ENCODE measurements at places on chromosomes 5 and 9.

DNA sequence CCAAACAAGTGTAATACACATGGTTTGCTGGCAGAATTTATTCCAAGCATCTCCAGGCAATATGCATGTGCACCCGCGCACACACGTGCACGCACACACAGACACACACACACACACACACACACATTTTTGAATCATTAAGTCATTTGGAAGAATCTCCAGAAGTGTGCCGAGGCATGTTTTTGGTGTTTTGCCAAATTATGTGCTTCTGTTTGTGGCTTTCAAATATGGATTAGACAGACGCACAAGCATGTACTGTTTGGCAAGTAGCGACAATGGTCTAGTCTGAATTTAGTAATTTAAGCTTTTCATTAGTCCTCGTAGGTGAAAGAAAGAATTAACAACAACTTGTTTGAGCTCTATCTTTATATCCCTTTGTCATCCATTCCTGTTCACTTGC is 36.7 kb downstream of the NFIB start:
- DNase-seq: no peak

- DNase-seq: no peak
Observed at GRCh38 chr9:118976160-118976559, 393.1 kb downstream of the BRINP1 start.

DNA sequence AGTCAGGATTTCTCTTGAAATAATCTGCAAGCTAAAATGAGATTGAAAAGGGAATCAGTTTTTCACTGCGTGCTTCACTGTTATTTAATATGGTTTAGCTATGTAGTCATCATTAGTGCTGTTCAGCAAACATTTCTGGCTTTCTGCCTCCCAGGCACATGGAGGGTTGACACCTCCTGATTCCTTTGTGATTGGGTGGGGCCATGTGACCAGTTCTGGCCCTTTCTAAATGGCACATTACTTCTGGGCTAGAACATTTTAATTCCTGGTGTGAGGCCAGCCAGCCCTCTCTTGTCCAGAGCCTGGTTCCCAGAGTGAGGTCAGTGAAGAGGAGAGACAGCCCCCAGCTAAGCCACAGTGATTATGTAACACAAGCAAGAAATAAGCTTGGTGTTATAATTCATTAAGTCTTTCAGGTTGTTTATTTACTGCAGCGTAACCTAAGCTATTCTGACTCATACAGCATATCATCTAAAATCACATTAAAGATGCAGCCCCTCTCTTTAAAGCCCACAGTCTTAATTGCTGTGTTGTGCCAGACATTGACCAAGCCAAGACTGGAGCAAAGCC is 17.4 kb upstream of the ARSI start:
- peak; percentile 47 for DNase-seq

GRCh38 chr5:81575924-81576323 is 175.0 kb downstream of the SSBP2 start:
- DNase-seq: no peak

GRCh38 chr9:35882996-35883395 is 12.8 kb upstream of the OR13J1 start:
- no peak for DNase-seq

DNA sequence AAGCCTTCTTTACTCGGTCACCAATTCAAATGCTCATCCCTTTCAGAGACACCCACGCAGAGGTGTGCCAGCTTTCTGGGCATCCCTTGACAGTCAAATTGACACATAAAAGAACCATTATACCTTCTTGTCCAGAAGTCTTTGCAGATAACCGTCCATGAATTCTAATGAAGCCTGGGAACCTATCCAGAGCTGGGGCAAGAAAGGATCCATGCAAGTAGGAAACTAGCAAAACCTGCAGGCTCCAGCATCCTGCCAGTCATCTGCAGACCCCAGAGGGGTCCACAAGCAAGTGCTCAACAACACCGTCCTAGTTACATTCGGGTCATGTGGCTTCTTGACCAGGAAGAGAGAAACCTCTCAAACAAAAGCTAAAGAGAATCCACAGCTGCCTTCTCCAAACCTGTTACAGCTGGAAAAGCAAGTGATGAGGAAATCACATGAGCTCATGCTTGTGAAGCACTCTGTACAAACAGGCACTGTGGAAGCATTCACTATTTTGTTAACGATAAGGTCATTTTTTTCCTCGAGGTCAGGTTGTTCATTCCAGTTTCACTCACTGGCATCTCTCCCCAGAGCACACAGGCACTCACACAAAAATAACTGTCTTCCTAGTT is 80.2 kb upstream of the DMRT1 start:
- no peak for DNase-seq

DNA sequence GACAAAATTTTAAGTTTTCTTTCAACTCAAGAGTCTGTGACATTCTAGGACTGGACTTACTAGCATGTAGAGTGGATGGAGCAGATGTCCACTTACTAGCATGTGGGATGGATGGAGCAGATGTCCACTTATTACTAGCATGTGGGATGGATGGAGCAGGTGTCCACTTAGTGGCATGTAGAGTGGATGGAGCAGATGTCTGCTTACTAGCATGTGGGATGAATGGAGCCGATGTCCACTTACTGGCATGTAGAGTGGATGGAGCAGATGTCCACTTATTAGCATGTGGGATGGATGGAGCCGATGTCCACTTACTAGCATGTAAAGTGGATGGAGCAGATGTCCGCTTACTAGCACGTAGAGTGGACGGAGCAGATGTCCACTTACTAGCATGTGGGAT is 2.4 kb downstream of the SLC36A1 start:
- DNase-seq: no peak

GRCh38 chr9:134751622-134752021 is 110.0 kb downstream of the COL5A1 start:
- no peak for DNase-seq

DNA sequence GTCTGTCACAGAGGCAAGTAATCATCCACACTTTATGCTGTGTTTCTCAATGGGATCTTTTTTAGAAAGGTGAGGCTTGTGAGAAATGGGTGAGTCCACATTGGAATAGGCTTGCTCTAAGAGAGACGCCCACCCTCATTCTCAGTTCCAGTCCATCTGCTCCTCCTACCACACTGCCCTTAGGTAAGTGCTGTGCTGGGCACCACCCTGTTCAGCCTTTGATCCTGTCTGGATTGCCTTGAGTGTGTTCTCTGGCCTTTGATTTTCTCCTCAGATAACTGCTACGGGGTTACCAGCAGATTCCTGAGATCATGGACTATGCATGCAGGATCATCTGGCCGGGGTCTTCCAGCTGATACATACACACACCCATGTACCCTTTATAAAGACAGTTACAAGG is 328.6 kb downstream of the KDM4C start:
- DNase-seq: no peak

GRCh38 chr5:89267788-89268187 is 384.8 kb upstream of the MEF2C start:
- DNase-seq: no peak

DNA sequence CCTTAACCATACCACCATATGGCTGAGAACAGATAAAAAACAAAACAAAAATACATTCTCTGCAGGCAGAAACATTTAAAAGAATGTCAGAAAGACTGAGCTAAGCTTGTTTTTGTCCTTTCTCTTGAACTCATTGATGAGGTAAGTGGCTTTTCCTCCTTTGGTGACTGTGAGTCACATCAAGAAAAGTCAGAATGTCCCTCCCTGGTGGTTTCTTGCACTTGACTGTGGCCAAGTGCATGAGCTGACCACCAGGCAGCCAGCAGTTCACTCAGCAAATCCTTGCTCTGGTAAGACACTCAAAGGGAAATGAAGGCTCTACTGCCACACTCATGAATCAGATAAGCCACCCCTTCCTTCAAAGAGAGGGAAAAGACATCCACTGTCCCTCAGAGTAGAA is 970.9 kb downstream of the TAF11L14 start:
- no peak for DNase-seq

- DNase-seq: no peak
Observed at GRCh38 chr5:76174101-76174500, 90.9 kb downstream of the SV2C start.

GRCh38 chr5:74199005-74199404 is 441.5 kb downstream of the ENC1 start:
- no peak for DNase-seq

DNA sequence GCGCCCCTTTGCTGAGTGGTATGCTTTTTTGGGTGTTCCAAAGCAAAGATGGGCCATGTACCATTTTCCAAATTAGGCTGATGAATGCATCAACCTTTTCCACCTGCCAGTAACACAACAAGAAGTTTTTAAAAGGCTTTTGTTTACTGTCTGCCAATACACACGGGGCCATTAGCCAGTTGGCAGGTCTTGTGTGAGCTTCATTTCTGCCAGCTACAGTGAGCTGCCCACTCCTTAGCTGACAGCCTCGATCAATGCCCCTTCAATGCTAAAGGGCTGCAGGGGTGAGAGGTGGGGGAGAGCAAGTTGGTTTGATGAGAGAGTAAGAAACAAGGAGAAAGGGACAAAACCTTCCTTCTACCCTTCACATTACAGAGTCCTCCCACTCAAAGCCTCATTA is 128.7 kb downstream of the C5orf15 start:
- DNase-seq: no peak

DNA sequence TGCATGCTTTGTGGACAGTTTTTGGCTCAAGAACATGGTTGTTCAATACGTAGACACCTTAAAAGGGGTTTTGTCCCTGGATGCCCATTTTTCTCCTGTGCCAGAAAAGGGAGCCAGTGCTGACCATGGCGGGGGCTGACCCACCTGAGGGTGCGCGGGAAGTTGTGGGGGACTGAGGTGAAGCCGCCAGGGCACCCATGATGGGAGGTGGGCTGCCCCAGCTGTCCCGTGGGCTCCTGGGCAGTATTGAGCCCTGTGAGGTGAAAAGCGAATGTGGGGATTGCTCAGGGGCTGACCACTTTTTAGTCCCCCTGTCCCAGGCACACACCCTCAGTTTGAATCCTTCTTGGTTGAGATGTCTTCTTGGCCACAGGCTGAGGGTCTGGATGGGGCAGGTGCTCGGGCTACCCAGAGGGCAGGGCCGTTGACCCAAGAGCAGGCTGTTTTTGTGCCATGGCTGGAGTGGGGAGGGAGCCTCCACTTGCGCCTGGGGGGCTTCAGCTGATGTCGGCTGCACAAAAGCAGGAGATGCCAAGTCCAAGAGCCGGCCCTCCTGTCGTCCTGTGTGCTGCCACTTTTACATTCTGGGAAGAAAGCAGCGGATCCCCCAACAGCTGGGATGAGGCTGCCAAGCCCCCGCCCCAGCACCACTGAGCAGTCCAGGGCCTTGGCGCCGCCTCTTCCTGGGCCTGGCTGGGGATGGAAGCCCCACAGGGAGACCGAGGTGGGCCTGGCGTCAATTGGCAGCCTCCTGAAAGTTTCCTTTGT is 120.1 kb downstream of the WNK2 start:
- DNase-seq: no peak

DNA sequence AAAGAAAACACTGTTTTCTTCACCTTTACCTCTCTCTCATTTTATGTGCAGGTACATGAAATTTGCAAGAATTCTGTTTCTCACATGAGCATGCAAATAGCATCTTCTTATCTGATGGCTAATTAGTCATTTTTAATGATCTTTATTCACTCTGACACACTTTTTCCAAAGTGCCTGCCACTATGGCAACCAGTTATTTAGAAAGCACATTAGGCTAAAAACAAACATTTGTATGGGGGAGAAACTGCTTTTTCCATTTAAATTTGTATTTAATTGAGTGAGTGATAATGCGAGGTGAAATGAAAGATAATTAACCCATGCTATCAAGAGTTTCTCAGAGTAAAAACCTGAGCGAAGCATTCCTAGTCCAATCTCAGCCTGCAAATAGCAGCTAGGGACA is 365.0 kb downstream of the MAT2B start:
- no peak for DNase-seq

DNA sequence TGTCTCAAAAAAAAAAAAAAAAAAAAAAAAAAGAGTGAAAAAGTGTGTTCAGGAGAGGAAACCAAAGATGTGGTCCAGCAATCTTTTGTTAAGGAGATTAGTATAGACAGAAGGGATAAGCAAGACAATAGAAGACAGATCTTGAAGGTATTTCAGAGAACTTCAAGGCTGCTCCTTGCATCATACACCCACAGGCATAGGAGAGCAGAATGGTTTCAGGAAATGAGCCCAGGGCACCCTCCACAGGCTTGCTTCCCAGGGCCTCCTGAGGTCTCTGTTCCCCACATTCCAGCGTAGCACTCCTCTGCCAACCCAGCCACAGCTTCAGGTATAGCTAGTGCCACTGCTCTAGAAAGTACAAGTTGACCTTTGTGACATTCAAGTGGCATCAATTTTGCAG is 65.8 kb downstream of the FSTL4 start:
- no peak for DNase-seq

DNA sequence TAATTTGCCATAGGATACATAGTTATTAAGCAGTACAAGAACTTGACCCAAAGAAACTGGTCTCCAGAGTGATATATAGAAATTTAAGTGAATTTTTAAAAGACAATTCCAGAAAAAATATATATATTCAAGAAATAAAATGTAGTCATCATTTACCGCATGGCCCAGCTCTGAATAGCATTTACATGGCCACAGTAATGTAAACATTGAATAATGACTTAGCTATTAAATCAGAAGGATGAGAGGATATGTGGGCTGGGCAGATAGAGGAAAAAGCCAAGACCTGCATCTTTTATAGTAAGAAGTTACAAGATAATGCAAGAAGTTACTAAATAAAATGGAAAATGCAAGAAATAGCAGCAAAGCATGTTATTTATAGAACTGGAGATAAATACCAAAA is 405.2 kb upstream of the WWC1 start:
- DNase-seq: no peak

DNA sequence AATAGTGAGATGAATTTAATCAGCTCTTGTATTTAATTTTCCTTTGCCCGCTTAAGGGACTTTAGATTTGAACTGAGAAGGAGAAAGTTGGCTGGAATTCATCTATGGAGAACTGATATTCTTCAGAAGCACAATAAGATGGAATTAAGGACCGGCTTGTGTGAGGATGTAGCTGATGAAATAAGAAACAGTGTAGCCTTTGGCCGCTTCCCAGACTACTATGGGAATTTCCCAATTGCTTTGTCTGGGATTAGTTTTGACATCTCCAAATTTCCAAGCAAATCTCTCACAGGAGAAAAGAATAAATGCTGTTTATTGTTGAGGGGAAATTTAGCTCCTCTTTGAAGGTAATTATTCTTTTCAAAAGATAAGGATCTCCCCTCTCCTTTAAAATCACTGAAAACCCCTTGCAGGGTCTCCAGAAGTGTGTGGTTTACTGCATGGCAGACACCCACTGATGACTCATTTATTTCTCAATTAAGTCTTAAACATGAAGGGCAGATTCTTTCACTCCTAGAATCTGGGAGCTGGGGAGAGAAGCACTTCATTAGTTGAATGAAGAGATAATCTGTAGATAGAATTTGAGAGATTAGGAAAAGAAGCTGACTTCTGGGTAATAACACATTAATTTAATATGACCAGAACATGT is 606.5 kb upstream of the ADAMTS16 start:
- DNase-seq: no peak

DNA sequence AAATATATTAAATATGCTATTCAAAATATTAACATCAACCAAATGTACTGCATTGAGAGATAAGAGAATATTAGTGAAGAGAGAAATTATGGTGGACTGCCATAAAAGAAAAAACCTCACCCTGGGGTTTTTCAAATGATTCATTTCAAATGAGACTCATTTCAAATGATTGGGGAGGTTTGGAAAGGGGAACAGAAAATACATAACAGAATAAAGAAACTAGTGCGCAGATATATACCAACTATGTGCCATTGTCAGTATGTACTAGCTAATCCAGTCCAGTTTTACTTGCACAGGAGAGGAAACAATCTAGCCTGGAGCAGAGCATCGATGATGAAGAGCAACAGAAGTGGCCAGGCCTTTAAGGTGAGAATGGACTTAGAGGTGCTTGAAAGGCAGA is 651.6 kb upstream of the RORB start:
- DNase-seq: no peak

- no peak for DNase-seq
Observed at GRCh38 chr9:125341566-125341965, 79.9 kb downstream of the GAPVD1 start.

GRCh38 chr9:737400-738120 is 103.9 kb upstream of the DMRT1 start:
- no peak for DNase-seq

Measured in SW480 (cell line).